ENCODE measurements at places on chromosomes 16 and 17.
A peak's percentile ranks its signal among the peaks of the same experiment; 100 is the strongest.

- no peak for DNase-seq
Measured at GRCh38 chr16:57519796-57520360, 16.5 kb downstream of the CCDC102A start.

GRCh38 chr16:88782454-88783390 is 2.3 kb downstream of the PIEZO1 start:
- DNase-seq = no peak

DNA sequence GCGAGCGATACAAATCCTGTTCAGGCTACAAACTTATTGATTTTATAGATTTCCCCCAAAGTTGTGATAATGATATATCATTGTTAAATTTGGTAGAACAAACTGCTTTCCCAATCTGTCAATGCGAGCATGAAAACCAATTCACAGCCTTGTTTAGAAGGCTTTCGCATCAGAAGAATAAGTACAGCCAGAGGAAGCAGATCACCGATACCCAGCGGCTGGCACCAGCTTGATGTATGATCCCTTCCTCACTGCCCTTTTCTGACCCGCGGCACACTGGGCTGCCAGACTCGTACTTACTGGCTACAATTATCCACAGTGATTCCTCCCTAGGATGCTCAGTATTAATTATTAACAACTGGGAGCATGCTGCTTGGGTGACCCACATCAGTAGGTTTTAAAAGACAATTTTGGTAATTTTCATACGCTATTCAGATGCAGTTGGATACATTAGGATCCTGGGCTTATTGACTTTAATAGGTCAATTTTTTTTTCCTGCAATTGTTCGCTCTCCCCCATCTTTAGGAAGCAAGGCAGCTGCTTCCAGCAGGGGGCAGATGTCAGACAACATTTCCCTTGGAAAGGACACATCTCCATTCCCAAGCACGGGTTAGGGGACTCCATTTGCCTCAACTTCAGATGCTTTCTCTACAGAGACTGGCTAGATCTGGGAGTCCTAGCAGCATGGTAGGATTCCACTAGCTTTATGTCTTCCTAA is 582.7 kb upstream of the PSMD7 start:
- peak; percentile 7 for DNase-seq

DNA sequence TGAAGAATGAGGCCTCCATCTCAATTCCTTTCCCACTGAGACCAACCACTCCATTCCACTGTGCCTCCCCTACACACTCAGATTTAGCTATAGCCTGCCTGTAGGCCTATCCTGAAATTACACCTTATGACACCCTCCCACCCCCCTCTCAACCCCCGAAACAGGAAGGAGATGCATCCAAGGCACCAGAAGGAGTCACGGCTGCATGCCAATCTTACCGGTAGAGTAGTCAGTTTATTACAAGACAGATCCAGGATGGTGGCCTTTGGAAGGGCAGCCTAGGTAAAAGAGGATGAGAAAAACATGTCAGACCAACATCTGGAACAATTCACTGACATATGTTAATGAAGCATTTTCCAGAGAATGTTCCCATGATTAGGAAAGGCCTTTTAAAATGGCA is 2.6 kb downstream of the LRRC59 start:
- DNase-seq = no peak

- DNase-seq = no peak
Measured at GRCh38 chr17:78111016-78111726, 17.4 kb downstream of the TMC6 start.

GRCh38 chr17:59542960-59543635 is 22.3 kb upstream of the DHX40 start:
- DNase-seq = no peak

- no peak for DNase-seq
Measured at GRCh38 chr16:51168755-51169154, 17.7 kb upstream of the SALL1 start.

DNA sequence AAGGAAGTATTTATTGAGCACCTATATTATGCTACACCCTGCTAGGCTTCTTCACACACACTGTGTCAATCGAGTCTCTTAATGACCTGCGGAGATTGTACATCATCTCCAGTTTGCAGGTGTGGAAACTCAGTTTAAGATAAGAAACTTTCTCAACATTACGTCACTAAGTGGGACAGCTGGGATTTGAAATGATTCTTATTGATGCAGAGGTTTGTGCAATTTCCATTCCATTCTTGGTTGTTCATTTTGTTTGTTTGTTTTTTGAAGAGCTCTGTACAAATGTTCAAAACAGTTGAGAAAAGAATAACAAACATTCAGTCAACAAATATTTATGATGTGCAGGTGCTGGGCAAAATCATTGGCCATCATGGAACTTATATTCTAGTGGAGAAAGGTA is 84.8 kb downstream of the MAP2K6 start:
- no peak for DNase-seq

DNA sequence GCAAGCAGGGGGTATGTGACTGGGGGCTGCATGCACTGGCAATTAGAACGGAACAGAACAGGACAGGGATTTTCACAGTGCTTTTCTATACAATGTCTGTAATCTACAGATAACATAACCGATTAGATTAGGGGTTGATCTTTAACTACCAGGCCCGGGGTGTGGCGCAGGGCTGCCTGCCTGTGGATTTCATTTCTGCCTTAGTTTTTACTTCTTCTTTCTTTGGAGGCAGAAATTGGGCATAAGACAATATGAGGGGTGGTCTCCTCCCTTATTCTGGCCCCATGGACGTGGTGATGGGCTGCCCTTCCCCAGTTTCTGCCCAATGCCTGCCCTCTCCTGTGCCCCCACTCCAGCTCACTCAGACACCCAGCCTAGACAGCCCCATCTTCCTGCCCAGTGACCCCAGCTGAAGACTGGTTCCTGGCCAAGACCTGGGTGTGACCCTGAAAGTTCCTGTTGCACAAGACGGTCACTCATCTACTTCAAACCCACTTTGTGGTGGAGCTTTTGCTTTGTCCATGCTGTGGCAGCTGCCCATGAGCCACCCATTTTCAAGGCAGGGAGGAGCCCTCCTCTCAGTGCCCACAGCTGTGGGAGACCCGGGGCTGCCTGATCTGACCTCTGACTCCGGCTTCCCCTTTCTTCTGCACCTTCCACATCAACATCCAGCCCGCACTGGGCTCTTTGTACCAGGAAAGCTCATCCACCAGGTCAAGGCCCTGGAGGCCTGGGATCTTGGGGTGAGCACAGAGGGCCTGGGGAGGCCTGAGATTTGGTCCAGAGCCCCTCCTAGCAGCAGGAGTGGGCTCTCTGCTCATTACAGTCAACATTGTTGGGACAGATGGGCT is 18.6 kb downstream of the ALOX12B start:
- DNase-seq = no peak

DNA sequence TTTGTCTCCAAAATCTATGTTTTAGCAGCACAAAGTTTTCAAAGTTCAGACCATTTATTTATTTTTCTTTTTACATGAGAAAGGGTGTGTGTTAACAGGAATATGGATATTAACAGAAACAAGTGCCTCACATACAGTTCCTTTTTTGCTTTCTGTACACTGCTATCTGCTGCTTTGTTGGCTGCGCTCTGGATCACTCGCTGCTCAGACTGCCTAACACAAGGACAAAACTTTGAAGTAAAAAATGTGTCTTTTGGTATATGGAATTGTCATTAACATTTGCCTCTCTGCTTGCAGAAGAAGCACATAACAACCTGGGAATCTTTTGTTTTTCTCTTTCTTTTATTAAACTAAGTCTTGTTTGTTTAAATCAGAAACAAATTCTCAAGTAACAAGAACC is 262.8 kb downstream of the ZFHX3 start:
- DNase-seq = no peak

DNA sequence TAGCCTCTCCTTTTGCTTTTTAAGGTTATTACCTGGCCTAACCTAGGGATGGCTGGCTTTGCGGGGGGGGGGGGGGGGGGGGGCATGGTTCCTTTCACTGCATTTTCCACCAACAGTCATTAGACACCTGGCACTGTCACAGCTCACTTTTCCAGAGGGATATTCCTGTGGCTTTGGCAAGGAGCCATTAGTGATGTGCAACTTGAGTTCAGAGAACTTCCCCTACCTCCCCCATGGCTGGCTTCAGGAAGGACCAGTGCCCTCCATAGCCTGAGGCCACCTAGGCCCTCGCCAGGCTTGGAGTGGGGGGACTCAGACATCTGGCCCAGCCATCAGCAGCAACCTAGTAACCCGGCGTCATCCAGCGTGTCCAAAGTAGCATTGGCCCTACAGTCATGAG is 234.6 kb downstream of the CPPED1 start:
- no peak for DNase-seq

DNA sequence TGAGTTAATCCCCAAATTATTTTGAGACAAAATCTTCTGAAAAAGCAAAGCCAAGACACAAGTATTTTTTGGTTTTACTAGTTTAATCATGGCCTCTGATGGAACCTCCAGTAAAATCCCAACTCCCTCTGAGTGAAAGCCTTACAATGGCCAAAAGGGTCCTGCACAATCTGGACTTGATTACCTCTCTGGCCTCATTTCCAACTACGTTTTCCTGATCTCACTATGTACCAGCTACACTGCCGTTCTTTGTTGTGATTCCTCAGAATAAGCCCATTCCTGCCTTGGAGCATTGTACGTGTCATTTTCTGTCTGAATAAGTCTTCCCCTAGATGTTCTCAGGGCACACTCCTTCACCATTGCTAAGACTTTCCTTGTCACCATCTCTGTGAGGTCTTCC is 37.3 kb downstream of the SPOP start:
- no peak for DNase-seq

- no peak for DNase-seq
Measured at GRCh38 chr17:68094481-68095078, 59.0 kb downstream of the KPNA2 start.

DNA sequence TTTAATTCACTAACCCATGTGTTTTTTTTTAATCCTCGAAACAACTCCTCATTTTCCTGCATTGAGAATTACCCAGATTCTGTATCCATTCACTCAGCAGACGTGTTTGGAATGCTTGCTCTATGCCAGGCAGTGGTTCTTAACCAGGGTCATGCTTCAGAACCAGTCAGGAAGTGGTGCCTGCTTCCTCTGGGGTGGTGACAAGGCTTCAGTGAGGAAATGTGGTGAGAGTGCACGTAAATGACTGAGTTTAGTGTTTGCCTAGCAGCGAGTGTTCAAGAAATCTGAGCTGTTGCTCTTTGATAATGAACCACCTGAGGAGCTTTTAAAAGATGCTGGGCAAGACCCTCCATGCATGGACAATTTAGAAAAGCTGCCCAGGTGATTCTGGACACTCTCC is 9.9 kb downstream of the ZFP90 start:
- DNase-seq = no peak

DNA sequence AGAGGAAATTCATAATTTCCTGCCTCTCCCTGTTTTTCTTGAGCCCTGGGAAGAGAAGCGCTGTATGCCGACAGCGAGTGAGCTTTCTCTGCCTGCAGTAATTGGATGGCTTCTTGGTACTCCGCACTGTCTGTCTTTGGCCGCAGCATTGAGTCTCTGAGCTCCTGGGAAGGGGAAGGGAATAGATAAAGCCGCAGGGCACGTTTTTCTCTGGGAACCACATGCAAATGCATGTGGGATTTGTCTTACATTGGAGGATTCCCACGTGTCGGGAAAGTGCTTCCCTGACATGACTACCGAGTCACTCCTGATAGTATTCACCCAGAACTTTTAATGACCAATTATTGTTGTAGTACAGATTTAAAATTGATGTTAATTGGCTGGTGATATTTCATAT is 385.9 kb downstream of the CPPED1 start:
- no peak for DNase-seq

GRCh38 chr17:737561-738113 is 5.2 kb downstream of the TLCD3A start:
- no peak for DNase-seq

DNA sequence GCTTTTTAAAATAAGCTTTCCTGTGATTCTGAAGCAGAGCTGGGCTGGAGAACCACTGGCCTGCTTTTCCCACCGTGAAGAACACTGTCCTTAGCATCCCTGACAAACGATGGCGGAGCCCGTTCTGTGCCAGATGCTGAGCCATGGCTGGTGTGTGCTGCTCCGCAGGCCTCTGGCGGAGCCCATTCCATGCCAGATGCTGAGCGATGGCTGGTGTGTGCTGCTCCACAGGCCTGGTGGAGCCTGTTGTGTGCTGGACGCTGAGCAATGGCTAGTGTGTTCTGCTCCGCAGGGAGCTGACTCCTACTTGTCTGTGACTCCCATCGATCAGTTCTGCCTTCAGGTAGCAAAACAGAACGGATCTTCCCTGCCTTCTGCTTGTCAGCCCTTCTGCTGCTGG is 4.3 kb downstream of the ENDOV start:
- DNase-seq = no peak

DNA sequence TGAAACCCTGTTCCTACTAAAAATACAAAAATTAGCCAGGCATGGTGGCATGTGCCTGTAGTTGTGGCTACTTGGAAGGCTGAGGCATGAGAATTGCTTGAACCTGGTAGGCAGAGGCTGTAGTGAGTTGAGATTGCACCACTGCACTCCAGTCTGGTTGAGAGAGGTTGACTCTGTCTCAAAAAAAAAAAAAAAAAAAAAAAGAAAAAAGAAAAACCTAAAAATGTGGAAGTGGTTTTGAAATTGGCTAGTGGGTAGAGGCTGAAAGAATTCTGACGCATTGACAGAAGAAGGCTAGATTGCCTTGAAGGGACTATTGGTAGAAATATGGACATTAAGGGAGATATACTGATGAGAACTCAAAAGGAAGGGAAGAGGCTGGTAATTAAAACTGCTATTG is 33.6 kb upstream of the CPPED1 start:
- DNase-seq = no peak

DNA sequence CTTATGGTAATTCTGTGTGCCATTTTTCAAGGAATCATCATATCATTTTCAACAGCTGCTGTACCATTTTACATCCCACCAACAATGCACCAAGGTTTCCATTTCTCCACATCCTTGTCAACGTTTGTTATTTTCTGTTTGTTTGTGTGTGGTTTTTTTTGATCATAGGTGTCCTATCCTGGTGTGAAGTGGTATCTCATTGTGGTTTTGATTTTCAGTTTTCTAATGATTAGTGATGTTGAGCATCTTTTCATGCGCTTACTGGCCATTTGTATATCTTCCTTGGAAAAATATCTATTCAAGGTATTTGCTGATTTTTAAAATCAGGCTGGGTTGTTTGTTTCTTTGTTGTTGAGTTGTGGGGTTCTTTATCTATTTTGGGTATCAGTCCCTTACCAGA is 15.0 kb downstream of the CHD9 start:
- no peak for DNase-seq

- DNase-seq = no peak
Measured at GRCh38 chr17:28372203-28372944, 880 bp downstream of the SARM1 start.

GRCh38 chr16:88552815-88553214 is 17.4 kb upstream of the ZC3H18 start:
- no peak for DNase-seq

DNA sequence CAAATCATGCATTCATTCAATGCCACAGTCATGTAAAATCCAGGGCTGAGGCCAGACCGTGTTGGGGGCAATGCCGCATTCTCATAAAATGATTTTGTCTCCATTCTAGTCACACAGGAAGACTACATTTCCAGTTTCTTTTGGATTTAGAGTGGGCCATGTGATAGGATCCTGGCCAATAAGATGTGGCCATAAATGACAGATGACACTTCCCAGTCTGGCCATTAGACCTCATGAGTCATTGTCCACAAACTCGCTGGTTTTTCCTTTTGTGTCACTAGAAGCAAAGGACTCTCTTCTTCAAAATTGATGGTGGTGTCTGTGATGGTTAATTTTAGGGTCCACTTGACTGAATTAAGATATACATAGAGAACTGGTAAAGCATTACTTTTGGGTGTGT is 352.3 kb downstream of the UTP18 start:
- DNase-seq = no peak

GRCh38 chr17:44345454-44346026 is 438 bp downstream of the GRN start:
- DNase-seq = peak; percentile 42

GRCh38 chr17:7912927-7913524 is 3.1 kb downstream of the RNF227 start:
- DNase-seq = no peak

Measured in NCI-H524 treated with DMSO at 0.1 percent for 48 hours (cell line).